ENCODE measurements at places on chromosomes 4 and X.

DNA sequence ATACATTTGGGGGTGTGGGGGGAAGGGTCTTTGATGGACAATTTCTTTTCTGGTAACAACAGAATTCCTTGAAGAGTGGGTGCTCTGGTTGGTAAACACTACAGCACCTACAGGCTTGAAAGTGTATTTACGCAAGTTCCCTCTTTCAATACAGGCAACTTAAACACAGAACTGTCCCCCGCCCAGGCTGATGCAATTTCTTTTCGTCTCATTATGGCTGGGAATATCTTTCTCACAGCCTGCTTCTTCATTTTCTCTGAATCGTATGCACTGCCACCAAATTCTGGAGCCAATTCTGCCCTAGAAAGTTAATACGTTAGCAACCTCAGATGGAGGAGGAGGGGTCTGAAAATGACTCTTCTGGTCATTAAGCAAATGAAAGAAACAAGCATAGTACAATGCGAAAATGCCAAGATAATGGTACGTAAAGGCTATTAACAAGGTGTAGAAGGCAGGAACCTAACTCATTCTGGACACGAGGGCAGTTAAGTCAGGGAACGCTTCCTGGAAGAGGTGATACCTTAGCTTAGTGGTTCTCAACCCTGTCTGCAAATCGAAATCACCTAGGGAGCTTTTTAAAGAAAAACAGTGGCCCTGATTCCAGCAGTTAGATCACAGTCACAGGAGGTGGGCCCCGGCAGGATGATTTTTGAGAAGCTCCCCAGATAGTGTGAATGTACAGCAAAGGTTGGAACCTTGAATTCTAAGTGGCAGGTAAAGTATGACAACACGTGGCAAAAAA, 1.0 kb downstream of the AGA start:
- DNase-seq, result no peak

GRCh38 chr4:24433515-24434214, 150.7 kb downstream of the DHX15 start:
- DNase-seq, result no peak

- DNase-seq, result no peak
Observed at GRCh38 chrX:136999024-136999423, 34.8 kb downstream of the GPR101 start.

DNA sequence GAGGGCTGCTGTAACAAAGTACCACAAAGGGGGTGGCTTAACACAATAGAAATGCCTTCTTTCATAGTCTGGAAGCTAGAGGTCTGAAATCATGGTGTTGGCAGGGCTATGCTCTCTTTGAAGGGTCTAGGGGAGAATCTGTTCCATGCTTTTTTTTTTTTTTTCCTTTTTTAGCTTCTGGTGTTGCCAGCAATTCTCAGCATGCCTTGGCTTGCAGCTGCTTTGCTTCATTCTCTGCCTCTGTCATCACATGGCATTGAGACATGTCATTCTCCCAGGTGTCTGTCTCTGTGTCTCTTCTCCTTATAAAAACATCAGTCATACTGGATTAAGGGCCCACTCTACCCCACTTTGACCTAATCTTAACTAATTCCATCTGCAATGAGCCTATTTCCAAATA, 78.6 kb upstream of the BOD1L1 start:
- no peak for DNase-seq

DNA sequence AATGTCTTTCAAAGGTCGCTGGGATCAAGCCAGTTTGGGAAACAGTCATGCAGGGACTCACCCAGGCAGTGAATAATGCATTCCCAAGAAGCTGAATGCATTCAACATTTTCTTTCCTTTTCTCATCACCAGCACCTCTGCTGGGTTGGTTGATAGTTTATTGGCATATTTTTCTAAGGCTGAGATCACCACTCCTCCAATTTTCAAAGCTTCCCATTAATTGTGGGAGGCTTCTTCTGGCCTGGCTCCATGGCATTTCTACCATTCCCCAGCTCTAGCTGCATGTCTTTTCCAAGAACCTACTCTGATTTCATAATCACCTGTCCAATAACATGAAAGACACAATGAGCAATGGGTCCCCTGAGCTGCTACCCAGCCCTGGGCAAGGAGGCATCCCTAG, 35.8 kb downstream of the CHRDL1 start:
- no peak for DNase-seq

GRCh38 chr4:122170775-122171174, 18.6 kb downstream of the BLTP1 start:
- DNase-seq, result no peak

- no peak for DNase-seq
Observed at GRCh38 chr4:8396762-8397406, 43.6 kb downstream of the ACOX3 start.

- DNase-seq, result no peak
Observed at GRCh38 chr4:184215709-184216328, 1.9 kb downstream of the ENPP6 start.

- no peak for DNase-seq
Observed at GRCh38 chr4:184890499-184890898, 64.7 kb upstream of the ACSL1 start.

DNA sequence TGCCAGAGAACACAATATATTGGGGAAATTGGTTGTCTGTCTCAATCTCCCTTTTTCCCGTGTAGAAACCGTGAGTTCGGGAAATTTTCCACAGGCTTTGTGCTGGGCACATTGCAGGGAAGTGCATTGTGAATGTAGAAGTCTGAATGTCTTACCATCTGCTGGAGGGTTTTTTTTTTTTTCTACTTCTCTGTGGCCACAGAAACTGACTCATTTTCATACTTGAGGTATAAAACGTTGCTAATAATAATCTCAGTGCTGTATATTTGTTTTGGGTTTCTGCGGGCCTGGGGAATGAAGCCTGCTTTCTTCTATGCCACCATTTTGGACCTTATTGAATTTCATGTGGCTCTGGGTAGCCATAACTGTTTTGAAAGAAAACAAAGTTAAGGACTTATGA, 1001.2 kb downstream of the STIM2 start:
- no peak for DNase-seq

- no peak for DNase-seq
Observed at GRCh38 chr4:125522992-125523391, 208.2 kb downstream of the FAT4 start.

DNA sequence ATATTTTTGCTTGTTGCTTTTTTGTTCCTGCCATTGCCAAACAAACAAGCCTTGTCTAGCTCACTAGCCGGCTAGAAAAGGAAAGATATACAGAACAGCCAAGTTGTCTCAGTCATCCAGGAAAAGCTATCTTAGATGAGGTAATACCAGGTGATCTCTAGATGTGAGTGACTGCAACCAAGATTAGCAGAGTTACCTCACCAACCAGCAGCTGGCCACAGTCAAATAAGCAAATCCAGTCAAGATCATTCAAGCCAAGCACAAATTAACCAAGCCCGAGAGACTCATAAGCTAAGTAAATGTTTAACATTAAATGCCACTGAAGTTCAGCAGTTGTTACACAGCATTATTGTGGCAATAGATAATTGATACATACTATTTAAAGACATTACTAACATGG, 108.6 kb downstream of the CENPC start:
- DNase-seq, result no peak

DNA sequence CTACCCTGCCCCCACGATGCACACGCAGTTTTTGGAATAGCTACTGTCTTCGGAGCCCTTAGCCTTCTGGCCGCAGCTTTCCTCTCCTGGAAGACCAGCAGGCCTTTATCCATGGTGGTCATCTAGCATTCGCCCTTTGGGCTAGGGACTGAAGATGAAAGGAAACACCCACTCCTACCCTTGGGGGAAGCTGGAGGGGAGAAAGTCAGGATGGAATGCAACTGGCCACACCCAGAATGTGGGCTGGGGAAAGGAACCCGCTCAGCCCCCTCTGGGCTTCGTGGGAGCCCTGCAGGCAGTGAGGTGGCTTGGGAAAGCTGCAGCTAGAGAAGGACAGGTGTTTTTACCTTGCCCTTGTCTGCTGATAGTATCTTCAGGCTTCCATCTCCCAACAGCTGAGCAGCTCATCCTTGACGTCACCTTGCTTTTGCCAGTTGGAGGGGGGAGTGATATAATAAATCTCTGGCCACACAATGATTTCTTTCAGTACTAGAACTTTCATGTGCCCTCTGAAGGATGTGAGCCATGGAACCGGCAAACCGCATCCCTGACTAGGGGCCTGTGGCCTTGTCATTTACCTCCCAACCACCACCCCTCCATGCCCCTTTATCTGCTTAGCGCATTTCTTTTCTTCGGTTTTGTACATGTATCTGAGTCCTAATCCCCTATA, 59.0 kb downstream of the ELF4 start:
- no peak for DNase-seq

- DNase-seq, result no peak
Observed at GRCh38 chrX:25968920-25969319, 169.2 kb upstream of the MAGEB18 start.

DNA sequence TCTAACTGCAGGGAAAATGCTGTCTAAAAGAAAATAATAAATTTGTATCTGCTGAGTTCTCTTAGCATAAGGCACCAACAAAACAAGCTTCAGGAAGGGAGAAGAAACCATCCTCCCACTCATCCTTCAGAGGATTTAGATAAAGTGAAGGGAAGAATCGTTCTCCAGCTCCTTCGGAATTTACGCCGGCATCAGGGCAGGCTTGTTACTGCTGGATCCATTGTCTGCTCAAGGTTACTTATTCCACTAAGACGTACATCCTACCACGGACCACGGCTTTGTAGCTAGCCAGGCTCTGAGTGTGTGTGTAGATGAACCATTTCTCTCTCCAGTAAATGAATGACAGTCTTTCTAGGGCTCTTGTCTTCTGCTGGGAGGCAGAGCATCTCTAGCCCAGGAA, 60.4 kb downstream of the HAND2 start:
- DNase-seq, result no peak

- DNase-seq, result no peak
Observed at GRCh38 chrX:34659575-34659974, 2.5 kb upstream of the TMEM47 start.

DNA sequence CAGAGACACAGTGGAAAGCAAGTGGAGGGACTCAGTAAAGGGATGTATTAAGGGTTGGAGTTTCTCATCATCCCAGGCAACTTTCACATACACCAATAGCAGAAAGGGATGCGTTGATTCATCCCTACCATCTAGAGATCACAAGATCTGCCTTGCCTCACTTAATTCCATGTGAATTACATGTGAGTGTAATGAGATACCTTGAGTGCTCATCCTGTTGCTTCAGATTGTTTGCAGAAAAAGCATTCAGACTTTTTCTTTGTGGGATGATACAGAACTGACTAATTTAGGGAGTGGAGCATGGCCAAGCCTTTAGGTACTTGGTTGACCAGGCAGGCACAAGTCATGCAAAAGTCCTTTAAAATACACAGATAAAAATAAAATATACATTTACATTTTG, 124.8 kb upstream of the SLIT2 start:
- DNase-seq, result no peak

GRCh38 chr4:83636930-83637329, 101.0 kb downstream of the GPAT3 start:
- no peak for DNase-seq

DNA sequence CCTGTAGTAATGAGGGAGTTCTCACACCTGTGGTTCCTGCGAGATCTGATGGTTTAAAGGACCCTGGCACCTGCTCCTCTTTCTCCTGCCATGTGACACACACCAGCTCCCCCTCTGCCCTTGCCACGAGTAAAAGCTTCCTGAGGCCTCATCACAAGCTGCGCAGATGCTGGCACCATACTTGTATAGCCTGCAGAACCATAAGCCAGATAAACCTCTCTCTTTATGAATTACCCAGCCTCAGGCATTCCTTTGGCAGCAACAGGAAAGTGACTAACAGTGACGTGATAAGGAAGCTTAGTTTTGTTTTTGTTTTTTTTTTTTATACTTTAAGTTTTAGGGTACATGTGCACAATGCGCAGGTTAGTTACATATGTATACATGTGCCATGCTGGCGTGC, 130.9 kb downstream of the AFAP1 start:
- DNase-seq, result no peak

GRCh38 chr4:42942216-42942615, 49.7 kb downstream of the GRXCR1 start:
- DNase-seq, result no peak

- DNase-seq, result no peak
Observed at GRCh38 chr4:110046588-110047049, 133.9 kb downstream of the EGF start.

DNA sequence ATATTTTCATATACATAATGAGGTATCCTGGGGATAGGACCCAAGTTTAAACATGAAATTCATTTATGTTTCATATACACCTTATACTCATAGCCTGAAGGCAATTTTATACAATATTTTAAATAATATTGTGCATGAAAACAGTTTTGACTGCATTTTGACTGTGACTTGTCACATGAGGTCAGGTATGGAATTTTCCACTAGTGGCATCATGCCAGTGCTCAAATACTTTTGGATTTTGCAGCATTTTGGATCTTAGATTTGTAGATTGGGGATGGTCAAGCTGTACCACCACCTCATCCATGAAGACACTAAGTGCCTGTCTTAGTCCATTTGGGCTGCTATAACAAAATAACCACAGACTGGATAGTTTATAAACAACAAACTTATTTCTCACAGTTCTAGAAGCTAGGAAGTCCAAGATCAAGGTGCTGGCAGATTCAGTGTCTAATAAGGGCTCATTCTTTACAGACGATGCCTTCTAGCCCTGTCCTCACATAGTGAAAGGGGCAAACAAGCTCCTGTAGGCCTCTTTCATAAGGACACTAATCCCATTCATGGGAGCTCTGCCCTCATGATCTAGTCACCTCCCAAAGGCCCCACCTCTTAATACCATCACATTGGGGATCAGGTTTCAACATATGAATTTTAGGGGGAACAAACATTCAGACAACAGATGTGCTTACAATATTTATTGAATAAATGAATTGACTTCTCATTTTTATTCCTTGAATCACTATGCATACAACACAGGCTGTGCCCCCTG, 9.4 kb downstream of the NUDT6 start:
- no peak for DNase-seq

GRCh38 chr4:71784569-71785197, 804 bp upstream of the GC start:
- no peak for DNase-seq
